ENCODE measurements at places on chromosomes 2 and 18.

GRCh38 chr2:8315531-8316165, 366.2 kb upstream of the ID2 start:
- no peak for DNase-seq

DNA sequence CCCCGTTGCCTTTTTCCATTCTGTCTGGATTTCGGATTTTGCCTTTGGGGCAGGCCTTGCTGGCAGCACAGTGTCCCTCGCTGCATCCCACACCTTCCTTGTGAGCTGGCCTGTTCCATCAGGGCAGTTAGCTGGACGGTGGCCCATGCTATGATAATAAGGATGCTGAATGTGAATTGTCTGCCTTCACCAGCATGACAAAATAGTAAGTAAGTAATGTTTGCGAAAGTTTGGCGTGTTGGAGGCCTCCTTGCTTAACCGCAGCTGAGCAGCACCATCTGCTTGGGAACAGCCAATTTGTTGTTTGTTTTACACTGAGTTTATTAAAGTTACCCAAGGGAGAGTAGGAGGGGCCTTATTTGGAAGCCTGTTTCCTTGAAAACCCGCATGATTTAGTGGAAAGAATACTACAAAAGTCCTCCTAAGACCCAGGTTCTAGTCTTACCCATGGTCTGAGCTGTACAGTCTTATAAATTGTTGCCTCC, 469.7 kb upstream of the FANCL start:
- no peak for DNase-seq

- no peak for DNase-seq
Observed at GRCh38 chr2:62045017-62045543, 139.6 kb downstream of the COMMD1 start.

GRCh38 chr18:36440614-36441013, 143.1 kb downstream of the FHOD3 start:
- DNase-seq: no peak

- no peak for DNase-seq
Observed at GRCh38 chr2:165191096-165191728, 12.6 kb downstream of the SCN3A start.

DNA sequence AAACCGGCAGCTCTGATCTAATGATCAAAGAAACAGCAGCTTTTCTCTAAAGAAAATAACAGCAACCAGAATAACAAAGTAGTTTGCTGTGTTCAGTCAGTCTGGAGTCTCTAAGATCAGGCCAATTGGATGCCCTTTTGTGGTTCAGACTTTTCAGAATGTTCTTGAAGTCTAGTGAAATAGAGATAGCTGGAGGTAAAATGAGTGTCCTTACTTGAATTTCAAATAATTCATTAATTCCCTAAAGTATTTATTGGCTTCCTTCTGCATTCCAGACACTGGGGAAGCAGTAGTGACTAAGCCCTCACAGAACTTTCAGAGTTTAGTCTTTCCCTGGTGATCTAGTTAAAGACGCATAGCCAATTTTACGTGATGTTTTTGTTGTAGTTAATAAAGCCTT, 58.7 kb downstream of the C18orf54 start:
- no peak for DNase-seq

GRCh38 chr2:126467367-126468054, 188.4 kb upstream of the GYPC start:
- no peak for DNase-seq

DNA sequence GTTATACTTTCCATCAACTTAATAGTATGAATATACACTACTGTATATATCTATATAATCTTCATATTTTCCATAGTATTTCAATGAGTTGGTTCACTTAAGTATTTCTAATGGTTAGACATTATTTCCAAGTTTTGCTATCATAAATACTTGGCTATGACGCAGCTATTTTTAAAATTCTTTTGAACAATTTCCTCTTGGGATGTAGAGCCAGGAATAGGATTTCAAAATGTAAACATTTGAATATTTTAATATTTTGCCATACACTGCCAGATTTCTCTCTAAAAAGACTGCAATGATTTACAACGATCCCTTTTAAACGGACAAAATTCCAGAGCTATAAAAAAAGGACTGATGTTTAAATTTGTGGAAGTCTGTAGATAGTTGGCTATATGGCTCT, 95.6 kb downstream of the NUP35 start:
- DNase-seq: no peak

DNA sequence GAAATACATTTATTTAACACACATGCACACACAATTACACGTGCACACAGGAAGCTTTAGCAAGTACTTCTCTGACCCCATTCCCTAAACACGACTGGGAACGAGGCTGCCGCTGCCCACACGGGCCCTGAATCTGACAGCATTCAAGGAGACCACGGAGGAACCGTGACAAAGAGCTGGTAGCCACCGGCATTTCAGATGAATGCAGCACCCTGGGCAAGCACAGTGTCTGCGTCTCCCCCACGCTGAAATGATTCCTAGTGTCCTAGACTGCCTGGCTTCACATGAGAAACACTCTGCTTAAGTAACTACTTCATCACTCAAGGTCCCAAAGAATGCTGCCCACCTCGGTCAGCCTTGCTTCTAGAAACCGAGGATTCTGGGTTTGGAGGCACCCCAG, 95.0 kb downstream of the HDAC4 start:
- no peak for DNase-seq

DNA sequence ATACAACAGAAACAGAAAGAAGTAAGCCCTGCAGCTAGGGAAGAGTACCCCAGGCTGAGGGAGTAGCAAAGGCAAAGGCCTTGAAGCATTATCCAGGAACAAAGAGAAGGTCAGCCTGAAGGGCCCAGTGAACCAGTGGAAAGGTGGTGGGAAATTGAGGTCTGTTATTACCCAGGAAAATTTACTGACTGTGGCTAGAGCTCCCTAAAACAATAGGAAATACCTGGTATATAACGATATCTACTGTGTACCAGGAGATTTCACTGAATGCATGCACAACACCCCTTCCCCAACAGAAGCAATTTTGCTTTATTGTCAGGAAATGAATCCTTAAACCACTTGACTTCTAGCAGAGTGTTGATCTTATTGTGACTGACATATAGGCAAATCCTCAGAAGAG, 365.3 kb downstream of the ERBB4 start:
- DNase-seq: no peak

- DNase-seq: no peak
Observed at GRCh38 chr2:33607251-33607721, 8.2 kb upstream of the FAM98A start.

DNA sequence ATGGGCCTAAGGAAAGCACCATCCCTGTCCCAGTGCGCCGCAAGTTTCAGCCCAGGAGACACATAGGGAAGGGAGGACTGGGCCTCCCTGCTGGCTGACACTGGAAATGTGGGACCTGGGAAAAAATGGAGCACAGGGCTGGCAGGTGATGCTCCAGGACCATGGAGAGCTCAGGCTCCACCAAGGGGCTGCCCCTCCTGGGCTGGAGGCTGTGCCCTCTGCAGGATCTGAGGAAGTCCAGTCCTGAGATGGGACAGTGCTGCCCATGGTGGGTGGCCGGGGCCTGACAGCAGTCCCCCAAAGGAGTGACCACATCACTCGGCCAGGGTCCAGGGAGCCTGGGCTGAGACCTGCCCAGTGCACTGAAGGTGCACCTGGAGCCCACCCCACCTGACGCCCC, 108.6 kb upstream of the TEKT4 start:
- no peak for DNase-seq

DNA sequence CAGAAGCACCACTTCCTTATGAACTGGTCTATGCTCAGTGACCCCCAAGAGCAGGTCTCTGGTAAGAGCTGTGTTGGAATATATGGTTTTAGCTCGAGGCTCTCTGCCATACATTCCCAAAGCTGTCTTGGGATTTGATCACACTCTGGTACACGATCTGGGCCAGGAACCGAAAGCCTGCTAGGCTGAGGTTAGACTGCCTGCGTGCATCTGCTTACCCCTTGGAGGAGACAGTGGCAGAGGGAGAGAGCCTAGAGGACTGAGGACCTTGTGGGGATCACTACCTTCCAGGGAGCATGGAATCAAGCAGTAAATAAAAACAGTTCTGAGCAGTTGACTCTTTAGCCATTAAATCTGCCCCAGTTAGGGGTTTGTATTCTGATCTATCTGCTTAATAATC, 63.7 kb downstream of the ZNF532 start:
- DNase-seq: no peak

GRCh38 chr2:79971807-79972206, 332.7 kb downstream of the LRRTM1 start:
- DNase-seq: no peak

GRCh38 chr2:220417503-220417902, 790.1 kb downstream of the SLC4A3 start:
- no peak for DNase-seq

DNA sequence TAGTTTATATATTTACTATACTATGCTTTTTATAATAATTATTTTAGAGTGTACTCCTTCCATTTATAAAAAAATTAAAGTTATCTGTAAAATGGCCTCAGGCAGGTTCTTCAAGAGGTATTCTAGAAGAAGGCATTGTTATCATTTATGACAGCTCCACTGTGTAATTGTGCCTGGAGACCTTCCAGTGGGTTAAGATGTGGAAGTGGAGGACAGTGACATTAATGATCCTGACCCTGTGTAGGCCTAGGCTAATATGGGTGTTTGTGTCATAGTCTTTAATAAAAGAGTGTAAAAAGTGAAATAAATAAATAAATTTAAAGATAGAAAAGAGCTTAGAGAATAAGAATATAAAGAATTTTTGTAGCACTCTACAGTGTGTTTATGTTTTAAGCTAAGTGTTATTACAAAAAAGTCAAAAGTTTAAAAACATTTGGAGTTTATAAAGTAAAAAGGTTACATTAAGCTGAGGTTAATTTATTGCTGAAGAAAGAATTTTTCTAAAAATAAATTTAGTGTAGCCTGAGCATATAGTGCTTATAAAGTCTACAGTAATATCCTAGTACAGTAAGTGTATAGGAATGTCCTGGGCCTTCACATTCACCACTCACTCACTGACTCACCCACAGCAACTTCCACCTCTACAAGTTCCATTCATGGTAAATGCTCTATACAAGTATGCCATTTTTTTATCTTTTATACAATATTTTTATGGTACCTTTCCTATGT, 190.0 kb upstream of the SESTD1 start:
- no peak for DNase-seq

- no peak for DNase-seq
Observed at GRCh38 chr2:148209603-148210002, 188.7 kb downstream of the MBD5 start.

DNA sequence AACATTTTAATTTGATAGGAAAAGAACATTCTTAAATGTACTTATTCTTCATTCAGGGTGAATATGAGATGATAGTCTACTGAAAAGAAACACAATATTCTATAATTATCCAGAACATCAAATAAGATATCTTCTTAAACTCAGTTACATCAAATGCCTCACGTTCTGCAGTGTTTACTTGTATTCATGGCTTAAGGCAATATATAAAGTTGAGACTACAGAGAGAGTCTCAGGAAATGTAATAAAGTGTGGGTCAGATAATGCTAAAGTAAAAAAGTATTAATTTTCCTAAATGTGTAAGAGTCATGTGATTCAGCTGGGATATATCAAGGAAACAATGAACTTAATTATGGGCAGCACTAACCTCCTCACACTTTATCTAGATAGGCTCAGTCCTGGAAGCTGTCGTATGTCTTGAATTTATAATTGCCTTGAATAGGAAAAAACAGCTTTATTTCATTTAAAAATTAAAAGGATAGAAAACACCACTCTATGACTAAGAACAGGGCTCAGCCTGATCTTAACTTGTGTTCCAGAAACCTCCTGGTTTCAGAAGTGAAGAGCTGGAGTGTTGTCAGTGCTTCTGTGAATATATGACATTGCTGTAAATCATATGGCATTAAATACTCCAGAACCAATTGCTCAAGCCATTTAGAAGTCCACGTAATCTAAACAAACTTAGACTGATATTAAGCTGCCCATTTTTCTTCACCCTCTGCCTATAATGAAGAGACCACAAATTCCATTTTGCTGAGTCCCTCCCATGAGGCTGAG, 240.2 kb downstream of the FSIP2 start:
- no peak for DNase-seq

DNA sequence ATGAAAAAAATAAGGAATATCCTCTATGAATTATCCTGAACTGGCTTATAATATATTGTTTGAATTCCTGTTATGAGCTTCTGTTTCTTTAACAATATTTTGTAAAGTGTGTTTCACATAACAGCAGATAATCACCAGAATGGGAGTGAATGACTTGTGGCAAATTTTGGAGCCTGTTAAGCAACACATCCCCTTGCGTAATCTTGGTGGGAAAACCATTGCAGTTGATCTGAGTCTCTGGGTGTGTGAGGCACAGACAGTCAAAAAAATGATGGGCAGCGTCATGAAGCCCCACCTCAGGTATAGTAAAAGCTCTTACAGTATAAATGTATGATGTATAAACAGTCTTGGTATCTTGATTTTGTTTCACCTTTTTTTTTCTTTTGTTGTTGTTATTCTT, 5.9 kb downstream of the GEN1 start:
- DNase-seq: no peak

DNA sequence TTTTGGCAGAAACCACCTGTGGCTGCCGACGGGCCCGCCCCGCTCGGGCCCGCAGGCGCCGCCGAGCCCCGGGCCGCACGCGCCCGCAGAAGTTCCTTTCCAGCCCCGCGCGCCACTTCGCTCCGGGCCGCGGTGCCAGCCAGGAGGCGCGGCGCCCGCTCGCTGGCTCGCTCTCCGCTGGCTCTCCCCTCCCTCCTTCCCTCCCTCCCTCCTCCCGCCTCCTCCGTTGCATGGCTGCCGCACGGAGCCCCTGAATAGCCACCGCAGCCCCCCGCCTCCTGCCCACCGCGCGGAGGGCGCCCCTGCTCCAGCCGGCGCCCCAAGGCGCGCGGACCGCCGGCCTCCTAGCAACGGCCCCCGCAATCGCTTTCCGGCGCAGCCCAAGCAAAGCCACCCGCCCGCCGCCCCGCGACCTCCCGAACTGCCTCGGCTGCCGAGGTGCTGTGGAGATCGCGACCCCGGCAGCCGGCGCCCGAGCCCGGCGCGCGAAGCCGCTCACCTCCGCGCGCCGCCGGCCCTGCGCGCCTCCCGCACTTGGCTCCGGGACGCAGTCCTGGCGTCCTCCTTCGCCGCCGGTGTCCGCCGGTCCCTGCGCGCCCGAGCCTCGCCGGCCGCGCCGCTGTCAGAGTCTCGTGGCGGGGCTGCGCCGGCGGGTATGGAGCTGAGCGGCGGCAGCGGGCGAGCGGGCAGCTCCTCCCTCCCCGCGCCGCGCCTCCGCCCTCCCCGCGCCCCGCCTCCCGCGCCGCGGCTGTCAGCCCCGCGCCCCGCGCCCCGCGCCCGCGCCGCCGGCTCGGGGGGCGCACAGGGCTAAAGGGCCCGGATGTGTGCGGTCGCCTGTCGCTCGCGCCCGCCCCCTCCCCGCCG, at the start of gene ZBTB7C:
Gene ZBTB7C, minus strand, starts transcription at position 657 of the 864 bp plus-strand sequence.
- no peak for DNase-seq

- no peak for DNase-seq
Observed at GRCh38 chr2:2827046-2827636, 496.1 kb upstream of the MYT1L start.

GRCh38 chr2:31674446-31674845, 93.7 kb upstream of the SRD5A2 start:
- DNase-seq: no peak

Measured in CD8-positive, alpha-beta T cell (primary cell).